ENCODE measurements at places on chromosomes 1 and 21.
A peak's percentile ranks its signal among the peaks of the same experiment; 100 is the strongest.

- no peak for DNase-seq
Measured at GRCh38 chr1:232939748-232940147, 10.7 kb upstream of the NTPCR start.

GRCh38 chr1:19824541-19824940, 9.5 kb upstream of the RNF186 start:
- no peak for DNase-seq

DNA sequence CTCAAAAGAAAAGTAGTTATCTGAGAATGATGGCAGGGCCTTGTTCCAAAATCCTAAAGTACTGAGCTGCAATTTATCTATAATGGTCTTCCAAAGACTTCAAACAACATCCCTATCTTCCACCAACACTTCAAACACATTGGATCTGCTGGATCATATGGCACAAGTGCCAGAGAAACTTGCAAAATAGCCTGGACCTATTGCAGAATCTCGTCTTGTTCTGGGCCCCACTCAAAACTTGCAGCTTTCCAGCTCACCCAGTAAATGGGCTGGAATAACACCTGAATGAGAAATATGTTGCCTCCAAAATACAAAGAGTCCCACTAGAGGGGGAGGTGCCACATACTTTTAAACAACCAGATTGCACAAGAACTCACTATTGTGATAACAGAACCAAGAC, 44.0 kb upstream of the PKN2 start:
- DNase-seq, result no peak

GRCh38 chr1:82225421-82226185, 424.9 kb downstream of the ADGRL2 start:
- peak; percentile 16 for DNase-seq

DNA sequence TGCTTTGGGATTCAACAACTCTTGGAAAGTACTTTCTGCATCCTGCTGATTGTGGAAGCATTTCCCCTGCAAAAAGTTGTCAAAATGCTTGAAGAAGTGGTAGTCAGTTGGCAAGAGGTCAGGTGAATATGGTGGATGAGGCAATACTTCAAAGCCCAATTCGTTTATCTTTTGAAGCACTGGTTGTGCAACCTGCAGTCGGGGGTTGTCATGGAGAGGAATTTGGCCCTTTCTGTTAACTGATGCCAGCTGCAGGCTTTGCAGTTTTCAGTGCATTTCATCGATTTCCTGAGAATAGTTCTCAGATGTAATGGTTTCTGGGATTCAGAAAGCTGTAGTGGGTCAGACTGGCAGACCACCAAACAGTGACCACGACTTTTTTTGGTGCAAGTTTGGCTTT, 47.6 kb upstream of the GJA5 start:
- no peak for DNase-seq

DNA sequence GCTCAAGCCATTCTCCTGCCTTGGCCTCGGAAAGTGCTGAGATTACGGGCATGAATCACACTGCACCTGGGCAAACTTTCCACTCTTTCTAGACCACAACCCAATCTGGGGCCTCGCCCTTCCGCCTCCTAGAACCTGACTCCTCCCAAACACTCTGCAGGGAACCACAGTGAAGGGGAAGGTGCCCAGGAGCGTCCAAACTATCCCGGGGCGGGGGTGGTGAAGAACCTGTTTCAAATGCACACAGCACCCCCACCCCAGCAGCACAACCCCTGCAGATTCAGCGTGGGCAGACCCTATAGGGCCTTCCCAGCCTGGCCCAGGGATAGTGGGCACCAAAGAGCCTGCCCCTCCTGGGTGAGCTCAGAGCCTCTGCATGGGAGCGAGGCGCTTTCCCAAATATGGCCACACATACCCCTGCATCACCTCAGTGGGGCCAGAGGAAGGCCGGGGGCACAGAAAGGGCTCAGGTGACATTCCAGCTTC, 86.9 kb downstream of the STUM start:
- DNase-seq, result no peak

GRCh38 chr1:201229771-201230635, 39.4 kb downstream of the IGFN1 start:
- DNase-seq, result no peak

GRCh38 chr1:177857285-177857684, 112.6 kb downstream of the SEC16B start:
- no peak for DNase-seq

- no peak for DNase-seq
Measured at GRCh38 chr1:204493145-204493983, 1.2 kb downstream of the PIK3C2B start.

DNA sequence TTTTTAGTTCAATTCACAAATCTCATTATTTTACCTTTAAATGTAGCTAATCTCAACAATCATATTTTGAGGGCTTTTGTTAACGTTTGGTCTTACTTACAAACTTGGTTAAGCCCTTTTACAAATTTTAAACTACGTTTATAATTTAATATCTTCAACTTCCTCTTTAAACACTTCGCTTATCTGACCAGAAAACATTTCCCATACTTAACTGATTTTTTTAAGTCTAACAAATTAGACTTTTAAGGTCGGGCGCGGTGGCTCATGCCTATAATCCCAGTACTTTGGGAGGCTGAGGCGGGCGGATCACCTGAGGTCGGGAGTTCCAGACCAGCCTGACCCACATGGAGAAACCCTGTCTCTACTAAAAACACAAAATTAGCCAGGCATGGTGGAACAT, 300.9 kb downstream of the LMX1A start:
- DNase-seq, result no peak

DNA sequence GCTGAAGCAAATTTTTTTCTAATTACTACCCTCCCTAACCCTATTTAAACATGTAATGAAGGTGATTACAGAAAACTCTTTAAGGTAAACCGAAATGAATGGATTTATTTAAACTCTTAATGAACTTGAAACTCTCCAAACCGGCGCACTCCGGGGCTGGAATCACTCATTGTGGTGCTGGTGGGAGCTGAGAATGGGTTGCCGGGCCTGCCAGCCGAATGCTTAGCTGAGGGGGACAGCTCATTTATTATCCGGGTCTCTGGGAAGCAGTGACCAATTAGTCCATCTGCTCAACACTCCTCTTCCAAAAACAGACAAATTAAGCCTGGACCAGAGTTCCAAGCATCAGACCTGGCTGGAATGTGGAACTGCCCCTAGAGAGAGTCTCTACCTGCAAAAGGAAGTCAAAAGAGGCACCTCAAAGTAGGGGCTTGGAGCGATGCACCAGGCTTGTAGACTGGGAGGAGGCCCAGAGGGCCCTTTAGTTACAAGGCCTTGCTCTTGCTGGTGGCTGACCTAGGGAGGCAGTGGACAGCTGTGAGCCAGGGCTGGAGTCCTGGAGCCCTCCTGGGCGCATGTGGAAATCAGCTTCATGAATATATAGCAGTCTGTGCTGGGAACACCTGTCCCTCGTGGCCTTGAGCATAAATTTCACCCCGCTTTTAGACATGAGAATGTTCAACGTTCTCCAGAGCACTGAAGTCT, 320.7 kb downstream of the AJAP1 start:
- DNase-seq, result no peak

DNA sequence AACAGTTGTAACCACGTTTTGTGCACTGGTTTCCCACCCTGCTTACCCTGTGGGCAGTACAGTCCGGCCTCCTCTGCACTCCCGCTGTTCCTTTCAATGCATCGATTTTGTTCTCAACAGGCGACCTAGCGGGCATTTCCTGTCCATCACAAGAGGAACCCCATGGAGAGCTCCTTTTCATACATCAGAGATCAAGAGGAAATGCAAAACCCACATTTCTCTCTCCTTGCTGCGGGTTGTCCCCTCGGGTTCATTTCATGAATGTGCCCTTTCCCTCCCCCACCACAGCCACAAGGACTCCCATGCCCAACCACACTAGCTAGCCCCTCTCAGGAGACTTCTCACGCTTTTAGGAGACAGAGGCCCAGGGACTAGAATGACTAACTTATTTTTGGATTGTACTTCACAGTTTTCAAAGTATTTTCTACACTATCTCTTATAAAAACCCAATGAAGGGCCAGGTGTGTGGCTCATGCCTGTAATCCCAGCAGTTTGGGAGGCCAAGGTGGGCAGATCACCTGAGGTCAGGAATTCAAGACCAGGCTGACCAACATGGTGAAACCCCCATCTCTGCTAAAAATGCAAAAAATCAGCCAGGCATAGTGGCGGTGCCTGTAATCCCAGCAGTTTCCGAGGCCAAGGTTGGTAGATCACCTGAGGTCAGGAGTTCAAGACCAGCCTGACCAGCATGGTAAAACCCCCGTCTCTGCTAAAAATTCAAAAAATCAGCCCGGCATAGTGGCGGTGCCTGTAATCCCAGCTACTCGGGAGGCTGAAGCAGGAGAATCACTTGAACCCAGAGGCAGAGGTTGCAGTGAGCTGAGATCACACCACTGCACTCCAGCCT, 18.4 kb downstream of the ATP1A4 start:
- peak; percentile 40 for DNase-seq

DNA sequence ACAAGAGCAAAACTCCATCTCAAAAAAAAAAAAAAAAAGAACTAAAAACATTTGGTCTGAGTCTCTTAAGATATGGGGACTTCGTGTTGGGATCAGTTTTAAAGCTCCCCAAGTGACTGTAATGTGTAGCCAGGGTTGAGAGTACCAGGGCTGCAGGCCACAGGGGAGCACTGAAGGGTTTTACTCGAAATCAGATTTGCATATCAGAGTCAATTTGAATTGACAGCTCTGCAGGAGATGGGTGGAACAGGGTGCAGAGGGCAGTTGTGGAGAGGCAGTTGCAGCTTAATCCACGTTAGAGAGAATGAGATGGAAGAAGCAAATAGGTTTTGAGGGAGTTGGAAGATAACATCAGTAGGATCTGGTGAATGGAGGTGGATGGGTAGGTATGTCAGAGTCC, 20.6 kb upstream of the ELOA start:
- DNase-seq, result peak; percentile 63

DNA sequence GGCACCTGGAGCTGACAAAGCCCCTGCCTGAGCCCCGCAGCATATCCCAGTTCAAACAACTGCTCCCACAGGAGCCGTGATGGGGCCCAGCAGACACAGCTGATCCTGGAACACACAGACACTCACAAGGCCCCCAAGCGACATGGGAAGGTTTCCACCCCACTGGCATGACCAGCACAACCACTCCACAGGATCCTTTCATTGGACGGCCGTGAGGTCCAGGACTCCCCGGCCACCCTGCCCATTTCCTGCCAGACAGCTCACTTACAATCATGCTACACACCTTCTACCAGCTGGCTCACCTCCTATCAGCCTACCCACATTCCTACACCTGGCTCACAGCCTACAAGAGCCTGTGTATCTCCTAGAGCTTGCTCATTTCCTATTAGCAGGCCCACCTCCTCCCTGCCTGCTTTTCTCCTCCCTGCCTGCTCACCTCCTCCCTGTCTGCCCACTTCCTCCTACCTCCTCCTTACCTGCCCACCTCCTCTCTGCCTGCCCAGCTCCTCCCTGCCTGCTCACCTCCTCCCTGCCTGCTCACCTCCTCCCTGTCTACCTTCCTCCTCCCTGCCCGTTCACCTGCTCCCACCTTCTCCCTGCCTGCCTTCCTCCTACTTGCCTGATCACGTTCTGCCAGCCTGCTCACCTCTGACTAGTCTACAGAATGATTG, 73.9 kb downstream of the MATN1 start:
- no peak for DNase-seq

DNA sequence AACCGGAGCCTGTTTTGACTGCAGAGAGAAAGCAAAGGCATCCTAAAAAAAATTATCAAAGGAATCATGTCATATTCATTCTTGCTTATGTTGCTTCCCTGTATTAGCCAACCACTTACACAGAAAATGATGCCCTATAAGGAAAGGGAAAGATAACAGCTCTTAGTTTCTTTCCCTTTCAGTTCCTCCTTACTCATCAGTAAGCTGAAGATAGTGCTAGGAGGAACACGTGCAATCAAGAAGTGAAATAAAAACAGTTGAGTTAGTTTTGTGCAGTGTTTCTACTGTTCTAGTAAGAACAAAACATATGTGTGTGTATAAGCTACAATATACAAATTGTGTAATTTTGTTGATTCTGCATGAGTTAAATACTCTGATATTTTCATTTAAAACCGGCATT, 45.3 kb upstream of the MTF2 start:
- peak; percentile 64 for DNase-seq

GRCh38 chr1:193504920-193505319, 318.5 kb upstream of the B3GALT2 start:
- DNase-seq, result no peak

- DNase-seq, result no peak
Measured at GRCh38 chr1:17287130-17287776, 20.7 kb upstream of the PADI4 start.

- no peak for DNase-seq
Measured at GRCh38 chr1:220882061-220882891, 3.0 kb downstream of the HLX start.

DNA sequence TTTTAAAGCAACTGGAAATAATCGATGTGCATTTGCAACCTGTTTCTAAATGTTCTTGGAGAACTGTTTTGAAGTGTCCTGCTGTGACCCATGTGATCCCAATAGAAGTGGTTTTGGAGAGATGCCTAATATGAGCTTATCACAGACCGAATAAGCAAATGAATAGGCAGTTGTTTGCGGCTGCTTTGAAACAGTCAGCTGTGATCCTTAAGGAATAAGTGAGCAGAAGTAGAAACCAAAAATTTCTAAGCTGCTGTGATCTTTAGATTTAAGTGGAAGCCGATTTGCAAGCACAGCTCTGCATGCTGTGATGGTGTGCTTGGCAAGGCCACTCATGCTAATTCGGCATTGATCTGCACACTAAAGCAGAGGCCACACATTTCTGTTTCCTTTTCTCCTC, 329.5 kb upstream of the DUSP10 start:
- no peak for DNase-seq

GRCh38 chr1:115764541-115764940, 4.0 kb downstream of the CASQ2 start:
- DNase-seq, result no peak

- DNase-seq, result no peak
Measured at GRCh38 chr1:164794356-164794755, 235.4 kb downstream of the PBX1 start.

GRCh38 chr1:11523261-11523660, 44.3 kb downstream of the DISP3 start:
- no peak for DNase-seq

DNA sequence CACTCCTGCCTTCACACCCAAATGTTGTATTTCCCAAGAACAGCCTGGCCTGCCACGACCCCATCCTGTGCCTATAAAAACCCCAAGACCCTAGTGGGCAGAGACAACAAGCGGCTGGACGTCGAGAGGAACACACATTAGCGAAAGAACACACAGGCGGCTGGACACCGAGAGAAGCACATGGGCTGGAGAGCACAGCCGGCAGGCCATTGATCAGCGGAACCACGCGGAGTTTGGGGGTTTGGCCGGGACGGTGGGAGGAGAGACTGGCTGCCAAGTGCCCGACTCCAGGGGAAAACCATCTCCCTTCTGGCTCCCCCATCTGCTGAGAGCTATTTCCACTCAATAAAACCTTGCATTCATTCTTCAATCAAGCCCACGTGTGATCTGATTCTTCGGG, 10.4 kb upstream of the DESI2 start:
- no peak for DNase-seq

DNA sequence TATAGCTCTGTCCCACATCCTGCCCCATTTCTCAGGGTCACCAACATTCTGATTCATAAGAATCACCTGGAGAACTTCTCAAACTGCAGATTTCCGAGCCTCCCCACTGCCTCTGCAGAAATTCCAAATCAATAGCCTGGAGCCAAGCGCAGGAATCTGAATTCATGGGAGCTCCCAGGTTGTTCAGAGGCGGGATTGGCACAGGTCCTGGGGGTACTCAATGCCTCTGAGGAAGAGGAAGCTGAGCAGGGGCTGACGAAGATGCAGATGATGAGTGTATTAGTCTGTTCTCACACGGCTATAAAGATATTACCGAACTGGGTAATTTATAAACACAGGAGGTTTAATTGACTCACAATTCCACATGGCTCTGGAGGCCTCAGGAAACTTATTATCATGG, 455.5 kb downstream of the MATN1 start:
- DNase-seq, result no peak
